ENCODE measurements at places on chromosomes 5 and 9.

GRCh38 chr5:170885256-170885655 is 23.4 kb downstream of the RANBP17 start:
- no peak for DNase-seq

GRCh38 chr5:156036640-156037039 is 290.3 kb upstream of the SGCD start:
- no peak for DNase-seq

DNA sequence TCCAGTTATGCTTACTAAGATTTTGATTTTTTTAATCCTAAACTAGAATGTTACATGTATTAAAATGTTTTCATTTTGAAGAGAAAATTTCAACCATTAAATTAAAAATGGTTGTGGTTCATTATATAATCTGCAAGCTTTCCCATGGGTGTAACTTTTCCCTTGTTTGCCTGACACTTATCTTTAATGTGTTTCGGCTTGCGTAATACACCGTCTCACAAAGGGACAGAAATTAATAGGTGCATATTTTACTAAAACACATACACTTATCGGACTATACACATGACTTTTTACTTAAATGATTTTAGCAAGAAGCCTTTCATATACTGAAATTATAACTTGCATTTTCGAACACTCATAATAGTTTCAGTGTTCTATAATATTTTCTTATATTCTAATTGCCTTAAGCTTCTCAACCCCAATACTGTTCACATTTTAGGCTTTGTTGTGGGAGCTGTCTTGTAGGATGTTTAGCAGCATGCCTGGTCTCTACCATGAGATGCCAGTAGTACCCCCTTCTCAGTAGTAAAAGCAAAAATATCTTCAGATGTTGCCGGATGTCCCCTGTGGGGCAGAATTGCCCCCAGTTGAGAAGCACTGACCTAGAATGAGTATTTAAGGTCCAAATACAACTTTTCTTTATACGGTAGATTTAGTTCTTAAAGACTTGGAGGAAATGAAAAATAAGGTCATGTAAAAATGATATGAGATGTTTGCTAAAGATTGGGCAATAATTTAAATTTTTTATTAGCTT is 28.6 kb downstream of the UGCG start:
- no peak for DNase-seq

DNA sequence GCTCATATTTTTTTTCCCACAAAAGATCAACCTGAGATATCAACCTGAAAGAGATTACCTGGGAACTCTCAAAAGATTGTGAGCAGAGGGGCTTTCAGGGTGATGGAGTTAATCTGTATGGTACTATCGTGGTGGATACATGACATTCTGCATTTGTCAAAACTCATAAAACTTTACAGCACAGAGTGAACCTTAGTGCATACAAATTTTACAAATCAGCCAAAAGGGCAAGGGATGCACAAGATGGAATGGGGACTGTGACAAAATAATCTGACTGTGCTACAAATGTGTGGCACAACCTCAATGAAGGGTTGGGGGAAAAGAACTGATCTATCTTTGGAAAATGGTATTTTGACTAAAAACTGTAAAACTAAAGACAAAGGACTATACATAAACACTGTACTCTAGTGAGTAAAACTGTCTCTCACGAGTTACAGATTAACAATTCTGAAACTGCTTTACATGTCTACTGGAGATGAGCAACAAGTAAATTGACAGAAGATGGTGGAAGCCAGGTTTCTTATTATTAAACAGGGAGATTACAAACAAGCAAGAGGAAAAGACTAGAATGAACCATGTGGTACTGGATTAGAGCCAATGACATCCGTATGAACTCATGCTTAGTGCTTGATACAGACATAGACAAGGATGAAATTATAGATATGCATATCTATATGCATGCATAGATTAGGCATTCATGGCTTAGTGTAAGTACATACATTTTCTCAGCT is 24.8 kb upstream of the RLN1 start:
- no peak for DNase-seq

- DNase-seq: no peak
These were observed 126.9 kb downstream of the PAPPA start for GRCh38 chr9:116280529-116280928.

GRCh38 chr9:109894921-109895758 is 115.1 kb downstream of the PALM2AKAP2 start:
- no peak for DNase-seq

- DNase-seq: no peak
These were observed at the start of gene GLIPR2 for GRCh38 chr9:36136272-36136893. GLIPR2 (plus strand) TSS chr9:36136733; CDS start chr9:36136779, 46 bp downstream.

- DNase-seq: no peak
These were observed 111.1 kb upstream of the DPYSL3 start for GRCh38 chr5:147621016-147621415.

- DNase-seq: no peak
These were observed 339.2 kb downstream of the ADAMTS6 start for GRCh38 chr5:65142511-65143011.

GRCh38 chr9:70111042-70111602 is 67.5 kb downstream of the MAMDC2 start:
- DNase-seq: peak; percentile 31

- no peak for DNase-seq
These were observed 1108.6 kb downstream of the TAF11L14 start for GRCh38 chr5:18742830-18743229.

GRCh38 chr9:82563094-82563493 is 499.8 kb downstream of the RASEF start:
- DNase-seq: no peak

DNA sequence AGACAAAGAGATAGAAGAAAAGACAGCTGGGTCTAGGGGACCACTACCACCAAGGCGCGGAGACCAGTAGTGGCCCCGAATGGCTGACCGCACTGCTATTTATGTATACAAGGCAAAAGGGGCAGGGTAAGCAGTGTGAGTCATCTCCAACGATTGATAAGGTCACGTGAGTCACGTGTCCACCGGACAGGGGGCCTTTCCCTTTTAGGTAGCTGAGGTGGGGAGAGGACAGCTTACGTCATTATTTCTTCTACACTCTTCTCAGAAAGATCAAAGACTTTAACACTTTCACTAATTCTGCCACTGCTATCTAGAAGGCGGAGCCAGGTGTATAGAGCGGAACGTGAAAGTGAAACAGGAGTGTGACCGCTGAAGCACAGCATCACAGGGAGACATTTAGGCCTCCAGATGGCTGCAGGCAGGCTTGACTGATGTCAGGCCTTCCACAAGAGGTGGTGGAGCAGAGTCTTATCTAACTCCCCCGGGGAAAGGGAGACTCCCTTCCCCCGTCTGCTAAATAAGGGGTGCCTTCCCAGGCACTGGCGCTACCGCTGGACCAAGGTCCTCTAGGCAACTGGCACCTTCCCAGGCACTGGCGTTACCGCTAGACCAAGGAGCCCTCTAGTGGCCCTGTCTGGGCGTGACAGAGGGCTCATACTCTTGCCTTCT is 6.1 kb upstream of the PRR16 start:
- no peak for DNase-seq

Measured in brain pericyte (primary cell).